GM13976 (cell line): ENCODE measurements at places on chromosomes 6 and 20.

DNA sequence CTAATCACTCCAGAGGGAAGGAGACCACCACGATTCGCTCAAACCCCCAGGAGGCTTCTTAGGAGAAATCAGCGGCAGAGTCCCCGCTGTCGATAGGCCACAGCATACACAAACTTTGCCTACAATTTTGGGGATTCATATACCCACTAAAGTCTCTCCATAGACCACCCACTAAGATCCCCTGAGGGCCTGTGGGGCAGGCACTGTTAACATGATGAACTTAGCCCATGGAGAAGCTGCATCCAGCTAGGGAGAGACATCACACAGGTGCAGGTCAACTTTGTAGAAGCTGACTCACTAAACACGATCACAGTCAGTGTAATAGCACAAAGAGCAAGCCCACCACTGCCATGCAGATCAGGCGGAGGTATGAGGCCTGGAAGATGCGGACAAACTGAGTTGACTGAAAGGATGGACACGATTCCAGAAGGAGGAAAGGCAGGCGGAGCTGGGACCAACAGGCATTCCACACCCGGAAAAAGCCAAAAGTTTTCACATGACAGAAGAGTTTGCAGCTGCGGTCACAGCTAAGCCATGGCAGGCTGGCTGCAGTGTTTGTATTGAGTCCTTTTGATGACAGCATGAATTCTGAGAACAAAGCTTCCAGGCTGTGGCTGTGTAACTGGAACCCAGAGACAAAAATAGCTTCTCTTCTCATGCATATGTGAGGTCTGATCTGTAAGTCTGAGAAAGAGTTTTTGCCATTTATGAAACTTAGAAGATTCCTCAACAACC lies 75.7 kb upstream of the QKI start:
- no peak for DNase-seq

GRCh38 chr20:8357703-8358102 lies 225.6 kb downstream of the PLCB1 start:
- no peak for DNase-seq

GRCh38 chr20:20448881-20449280 lies 81.0 kb downstream of the INSM1 start:
- DNase-seq = no peak

DNA sequence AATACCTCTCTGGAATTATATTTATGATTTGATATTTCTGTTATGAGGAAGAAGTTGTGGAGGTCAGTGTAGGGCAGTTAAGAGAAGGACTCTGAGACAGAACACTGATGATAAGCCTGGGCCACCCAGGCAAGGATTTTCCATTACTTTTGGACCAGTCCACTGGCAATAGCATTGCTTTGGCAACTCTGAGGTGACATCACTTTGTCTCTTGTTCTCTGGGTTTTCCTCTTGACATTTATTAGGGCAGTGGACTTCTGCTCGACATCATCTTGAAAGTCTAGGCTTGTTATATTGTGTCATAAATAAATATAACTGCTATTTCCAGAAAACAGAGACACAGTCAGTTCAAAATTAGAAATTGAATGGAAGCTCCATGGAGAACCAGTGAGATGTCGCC lies 268.0 kb downstream of the SMOC2 start:
- DNase-seq = no peak

DNA sequence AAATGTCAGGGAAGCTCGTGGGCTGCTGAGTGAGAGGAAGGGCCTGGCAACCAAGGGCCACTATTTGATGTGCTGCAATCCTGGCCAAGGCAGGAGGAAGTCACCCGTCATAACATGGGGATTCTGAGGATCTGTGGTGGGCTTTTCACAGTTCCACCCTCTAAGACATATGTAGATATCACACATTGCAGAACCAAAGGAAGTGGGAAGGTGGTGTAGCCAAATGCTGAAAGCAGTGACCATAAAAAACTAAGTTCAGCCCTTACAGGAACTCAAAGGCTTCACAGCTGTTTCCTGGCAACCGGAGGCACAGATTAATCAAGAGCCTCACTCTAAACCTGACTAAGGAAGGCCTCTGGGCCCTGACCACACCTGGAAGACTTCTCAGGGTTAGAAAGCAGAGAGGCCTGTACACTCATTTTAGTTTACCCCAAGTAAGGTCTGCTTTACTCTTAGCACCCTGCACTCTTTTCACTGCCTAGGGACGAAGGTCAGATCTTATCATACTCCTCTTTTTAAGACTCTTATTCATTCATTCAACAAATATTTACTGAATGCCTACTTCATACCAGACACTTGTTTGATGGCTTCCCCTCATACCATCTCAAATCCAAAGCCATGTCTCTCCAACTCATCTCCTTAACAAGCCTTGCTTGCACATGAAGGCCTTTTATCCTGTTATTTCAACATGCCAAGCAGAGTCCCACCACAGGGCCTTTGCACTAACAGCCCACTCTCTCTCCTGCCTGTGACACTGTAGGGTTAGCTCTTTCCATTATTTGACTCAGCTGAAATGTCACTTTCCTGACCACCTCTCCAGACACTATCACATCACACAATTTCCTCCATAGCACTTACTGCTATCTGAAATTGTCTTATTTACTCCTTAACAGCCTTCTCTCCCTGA lies 2.6 kb downstream of the UBE2V1 start:
- DNase-seq = peak; percentile 59

- DNase-seq = no peak
Measured at GRCh38 chr6:4446982-4447381, 311.6 kb upstream of the ECI2 start.

DNA sequence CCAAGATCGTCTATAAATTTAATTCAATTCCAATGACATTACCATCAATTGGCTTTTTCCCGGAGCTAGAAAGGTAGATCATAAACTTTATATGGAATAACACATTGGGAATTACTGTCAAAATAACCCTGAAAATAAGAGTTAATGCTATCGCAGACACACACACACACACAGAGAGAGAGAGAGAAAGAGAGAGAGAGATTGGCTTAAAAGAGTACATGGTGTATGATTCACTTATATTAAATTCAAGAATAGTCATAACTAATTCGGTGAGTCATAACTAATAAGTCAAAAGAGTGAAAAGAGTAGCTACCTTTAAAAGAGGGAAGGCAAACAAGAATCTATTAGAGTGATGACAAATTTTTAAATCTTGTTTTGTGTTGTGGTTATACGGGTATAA lies 425.5 kb downstream of the TBC1D32 start:
- DNase-seq = no peak

GRCh38 chr6:85672623-85673022 lies 29.9 kb upstream of the SYNCRIP start:
- DNase-seq = no peak

DNA sequence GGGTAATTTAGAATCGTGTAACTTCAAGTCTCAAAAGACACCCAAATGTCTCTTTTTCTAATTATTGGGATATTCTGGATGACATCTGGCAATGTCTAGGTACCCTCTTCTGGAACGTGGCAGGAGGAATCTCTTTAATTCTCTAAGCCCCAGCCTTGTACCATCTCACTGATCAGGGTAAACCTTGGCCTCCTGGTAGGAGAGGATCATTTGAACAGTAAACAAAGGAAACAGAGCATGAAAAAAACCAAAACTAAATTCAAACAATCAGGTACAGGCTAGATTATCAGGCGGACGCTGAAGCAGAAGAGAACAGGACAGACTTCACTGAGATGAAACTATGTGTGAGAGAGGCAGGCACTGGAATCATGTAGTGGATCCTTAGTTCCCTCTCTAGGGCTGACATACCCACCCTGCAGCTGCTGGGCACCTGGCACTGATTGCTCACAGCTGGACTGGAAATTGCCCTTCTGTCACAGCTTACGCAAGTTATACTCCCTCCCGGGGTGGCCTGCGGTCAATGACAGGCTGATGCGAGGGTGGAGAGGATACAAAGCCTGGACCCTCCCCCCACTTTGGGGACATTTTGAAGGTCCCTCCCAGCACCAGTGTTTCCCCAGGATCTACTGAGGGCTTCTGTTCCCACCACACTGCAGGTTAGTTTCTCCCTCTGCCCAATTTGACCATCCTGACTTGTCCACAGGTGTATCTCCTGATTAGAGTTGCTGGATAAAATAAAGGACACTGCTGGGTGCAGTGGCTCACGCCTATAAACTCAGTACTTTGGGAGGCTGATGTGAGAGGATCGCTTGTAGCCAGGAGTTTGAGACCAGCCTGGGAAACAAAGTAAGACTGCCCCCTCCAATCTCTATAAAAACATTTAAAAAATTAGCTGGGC lies 20.6 kb upstream of the ZBTB24 start:
- DNase-seq = no peak

- no peak for DNase-seq
Measured at GRCh38 chr6:143498428-143498827, 13.1 kb downstream of the FUCA2 start.

GRCh38 chr20:37396416-37397075 lies 50.6 kb downstream of the SRC start:
- no peak for DNase-seq

GRCh38 chr20:40957265-40957760 lies 71.3 kb upstream of the TOP1 start:
- no peak for DNase-seq

DNA sequence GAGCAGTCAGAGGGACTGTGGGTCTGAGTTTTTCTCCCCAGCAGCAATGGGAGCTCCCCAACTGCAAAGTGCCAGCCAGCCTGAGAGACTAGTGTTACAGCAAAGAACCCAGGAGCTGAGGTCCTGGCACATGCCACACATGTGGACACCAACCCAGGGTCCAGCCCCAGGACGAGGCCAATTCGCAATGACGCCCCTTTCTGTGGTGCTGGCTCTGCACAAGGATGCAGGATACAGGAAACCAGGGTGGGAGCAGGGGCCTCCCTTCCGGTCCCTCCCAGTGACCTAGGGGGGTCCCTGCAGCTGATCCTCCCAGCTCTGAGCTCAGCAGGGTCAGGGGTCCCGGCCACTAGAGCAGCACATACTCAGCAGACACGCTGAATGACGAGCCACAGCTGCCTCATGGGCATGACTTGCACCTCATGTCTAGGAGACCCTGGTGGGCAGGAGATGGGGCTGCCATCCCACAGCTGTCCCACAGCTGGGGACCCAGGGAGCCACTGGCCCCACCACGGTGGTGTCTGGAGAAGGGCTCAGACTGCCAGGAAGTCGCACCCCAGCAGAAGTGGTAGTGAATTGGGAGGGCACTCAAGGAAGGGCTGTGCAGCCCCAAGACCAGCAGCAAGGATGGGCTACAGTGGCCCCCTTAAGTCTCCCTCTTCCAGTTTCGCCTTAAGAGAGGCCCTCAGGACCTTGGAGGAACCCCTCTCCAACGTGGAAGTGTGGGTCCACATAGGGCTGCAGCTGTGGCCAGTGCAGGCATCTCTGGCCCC lies 3.6 kb downstream of the ARFRP1 start:
- no peak for DNase-seq

- DNase-seq = no peak
Measured at GRCh38 chr20:10242166-10242565, 23.5 kb downstream of the SNAP25 start.

DNA sequence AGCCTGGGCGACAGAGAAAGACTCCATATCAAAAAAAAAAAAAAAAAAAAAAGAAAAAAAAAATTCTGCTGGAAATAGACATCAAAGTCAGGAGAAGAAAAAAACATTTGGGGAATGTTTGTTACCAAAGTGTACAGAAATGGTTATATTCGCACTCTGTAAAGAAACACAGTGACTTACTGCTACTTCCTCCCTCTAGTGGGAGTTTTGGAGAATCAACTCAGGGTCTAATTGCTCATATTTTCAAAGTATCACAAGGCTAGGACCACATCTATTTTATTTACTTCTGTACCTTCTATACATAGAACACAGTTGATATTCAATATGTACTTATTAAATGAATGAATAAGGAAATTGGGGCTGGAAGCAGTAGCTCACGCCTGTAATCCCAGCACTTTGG lies 24.4 kb downstream of the ARG1 start:
- DNase-seq = no peak

DNA sequence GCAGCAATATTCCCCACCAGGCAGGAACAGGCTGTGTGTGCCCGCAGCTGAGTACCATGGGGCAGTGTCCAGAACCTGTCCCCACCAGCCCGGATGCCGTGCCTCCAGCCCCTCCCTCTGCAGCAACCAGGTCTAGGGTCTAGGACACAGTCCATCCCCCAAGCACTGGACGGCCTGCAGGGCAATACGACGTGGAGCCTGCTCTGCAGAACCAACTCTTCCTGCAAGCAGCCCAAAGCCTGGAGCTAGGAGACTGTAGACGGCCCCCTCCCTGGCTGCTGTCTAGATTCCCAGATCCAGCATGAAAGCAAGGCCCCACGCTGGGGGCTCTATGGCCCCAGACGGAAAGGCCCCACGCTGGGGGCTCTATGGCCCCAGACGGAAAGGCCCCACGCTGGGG lies 128.2 kb upstream of the AFDN start:
- DNase-seq = no peak

DNA sequence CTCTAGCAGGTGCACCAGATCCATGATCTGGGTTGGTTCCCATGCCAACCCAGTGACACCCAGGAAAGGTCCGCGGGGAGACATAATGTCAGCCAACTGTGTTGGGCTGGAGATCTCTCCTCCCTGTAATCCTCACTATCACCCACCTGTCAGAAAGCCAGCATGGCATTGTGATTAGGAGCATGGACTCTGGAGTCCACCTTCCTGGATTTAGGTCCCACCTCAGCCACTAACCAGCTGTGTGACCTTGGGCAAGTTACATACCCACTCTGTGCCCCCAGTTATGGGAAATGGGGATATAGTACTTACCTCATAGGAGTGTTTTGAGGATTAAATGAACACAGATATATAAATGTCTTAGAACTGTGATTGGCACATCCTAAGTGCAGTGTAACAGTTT lies 97.9 kb downstream of the ZDHHC14 start:
- DNase-seq = no peak

GRCh38 chr6:37514837-37515236 lies 15.1 kb upstream of the CCDC167 start:
- no peak for DNase-seq

- no peak for DNase-seq
Measured at GRCh38 chr20:12573442-12573841, 435.3 kb upstream of the SPTLC3 start.

- DNase-seq = no peak
Measured at GRCh38 chr20:59365611-59366285, 65.3 kb downstream of the EDN3 start.

- no peak for DNase-seq
Measured at GRCh38 chr20:25553819-25554296, 31.5 kb downstream of the NINL start.

GRCh38 chr6:136335736-136336363 lies 46.2 kb upstream of the BCLAF1 start:
- DNase-seq = no peak

GRCh38 chr6:5302220-5302946 lies 41.1 kb downstream of the FARS2 start:
- peak; percentile 34 for DNase-seq

DNA sequence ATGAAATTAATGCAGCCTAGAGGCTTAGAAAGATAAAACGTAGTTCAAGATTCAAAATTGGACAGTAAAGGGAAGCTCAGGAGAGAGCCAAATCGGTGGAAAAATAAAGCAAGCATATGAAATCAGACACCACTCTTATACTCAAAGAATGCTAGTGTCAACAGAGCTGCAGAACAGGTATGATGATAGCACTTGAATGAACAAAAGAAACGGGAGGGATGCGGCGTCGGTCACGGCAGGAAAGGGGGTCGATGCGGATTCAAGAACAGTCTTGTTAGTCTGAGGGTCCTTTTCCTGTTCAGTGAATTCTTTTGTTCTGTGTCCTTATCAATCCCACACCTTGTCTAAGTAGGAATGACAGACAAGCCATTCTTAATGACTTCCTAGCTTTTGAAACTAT lies 114.4 kb downstream of the FOXC1 start:
- no peak for DNase-seq

- DNase-seq = peak; percentile 55
Measured at GRCh38 chr6:797479-798077, 104.6 kb upstream of the EXOC2 start.
